ENCODE measurements at places on chromosomes 13 and 19.

GRCh38 chr13:107901996-107902562 is 313.3 kb downstream of the LIG4 start:
- no peak for DNase-seq

DNA sequence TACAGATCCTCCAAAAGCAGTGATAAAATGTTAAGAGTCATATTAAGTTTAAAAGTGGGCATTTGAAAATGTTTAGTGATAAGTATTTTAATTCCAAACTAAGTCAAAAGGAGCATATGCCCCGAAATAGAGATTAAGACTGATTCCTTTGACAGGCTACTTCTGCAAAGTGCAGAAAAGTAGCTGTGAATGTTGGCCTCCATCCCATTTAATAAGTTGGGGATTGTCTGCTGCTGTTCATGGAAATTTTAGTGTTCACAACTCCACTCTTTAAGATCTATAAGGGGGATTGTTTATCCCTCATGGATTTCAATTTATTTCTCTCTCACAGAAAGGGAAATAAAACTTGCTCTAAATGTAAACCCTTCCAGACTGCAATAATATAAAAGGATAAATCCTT is 278.3 kb downstream of the KCTD12 start:
- no peak for DNase-seq

DNA sequence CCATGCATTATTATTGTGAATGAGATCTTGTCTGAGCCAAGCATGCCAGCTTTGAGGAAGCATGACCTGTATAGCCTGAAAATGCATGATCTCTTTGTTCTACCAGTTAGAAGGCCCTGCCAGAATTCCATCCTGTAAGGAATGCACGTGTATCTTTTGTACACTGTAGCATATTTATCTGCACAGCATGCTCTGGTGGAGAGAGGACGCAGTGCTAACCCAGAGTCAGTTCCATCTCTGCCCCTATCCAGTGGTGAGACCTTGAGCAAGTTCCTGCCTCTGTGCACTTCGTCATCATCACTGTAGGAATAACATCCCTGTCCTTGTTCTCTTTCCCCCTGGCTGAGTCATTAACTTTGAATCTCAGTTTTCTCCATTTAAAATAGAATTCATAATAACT is 233.8 kb downstream of the SLC7A1 start:
- DNase-seq = no peak

GRCh38 chr19:14835011-14835410 is at the start of the genes OR7A5 and OR7C1:
Gene OR7A5 (minus strand): TSS chr19:14835185. CDS start chr19:14828241, 6,944 bp downstream.
Gene OR7C1 (minus strand): TSS chr19:14835185. CDS start chr19:14800136, 35,049 bp downstream.
- DNase-seq = no peak

- DNase-seq = no peak
Measured at GRCh38 chr13:105602956-105603670, 932.3 kb downstream of the EFNB2 start.

DNA sequence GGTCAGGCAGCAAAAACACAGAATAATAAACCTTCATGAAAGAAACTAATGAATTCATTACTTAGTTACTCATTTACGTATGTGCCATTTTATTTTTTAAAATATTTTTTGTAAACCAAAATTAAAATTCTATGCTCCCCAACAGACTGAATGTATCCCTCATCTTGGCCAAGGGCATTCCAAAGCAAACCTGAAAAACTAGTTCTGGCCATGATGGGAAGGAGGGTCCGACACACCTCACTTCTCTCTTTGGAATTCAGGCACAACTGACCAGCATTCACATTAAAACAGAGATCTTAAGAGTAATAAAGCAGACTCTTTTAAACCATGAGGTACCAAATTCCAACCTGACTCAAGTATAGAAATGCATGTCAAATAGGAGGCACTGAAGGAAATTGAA is 1576.9 kb upstream of the SPRY2 start:
- DNase-seq = no peak

GRCh38 chr19:12763100-12763499 is 11.5 kb downstream of the BEST2 start:
- no peak for DNase-seq

DNA sequence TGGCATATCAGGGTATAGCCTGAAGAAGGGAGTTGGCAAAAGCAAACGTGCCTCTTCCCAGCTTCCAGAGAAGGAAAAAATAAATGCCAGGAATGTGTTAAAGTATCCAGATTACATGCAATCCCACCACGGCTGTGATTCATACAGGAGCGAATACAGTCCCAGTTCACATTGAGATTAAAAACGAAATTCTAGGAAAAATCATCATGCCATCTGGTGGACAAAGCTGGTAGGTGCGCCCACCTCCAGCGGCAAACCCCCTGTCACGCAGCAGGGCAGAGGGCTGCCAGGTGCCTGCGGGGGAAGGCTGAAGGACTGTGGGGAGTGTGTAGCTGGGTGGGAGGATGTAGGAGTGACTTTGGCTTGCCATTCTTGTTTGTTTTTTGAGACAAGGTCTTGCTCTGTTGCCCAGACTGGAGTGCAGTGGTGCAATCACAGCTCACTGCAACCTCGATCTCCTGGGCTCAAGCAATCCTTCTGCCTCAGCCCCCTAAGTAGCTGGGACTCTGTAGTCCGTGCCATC is 6.4 kb upstream of the DMWD start:
- DNase-seq = no peak

Measured in dorsolateral prefrontal cortex (tissue), 122 donors.